ENCODE measurements at places on chromosomes 3 and 15.

GRCh38 chr3:33751336-33751735, 33.3 kb upstream of the CLASP2 start:
- no peak for DNase-seq

GRCh38 chr15:25439369-25439836, 579 bp upstream of the UBE3A start:
- no peak for DNase-seq

- DNase-seq = no peak
These were observed 970.8 kb downstream of the PLOD2 start for GRCh38 chr3:145190138-145190537.

GRCh38 chr3:143590660-143591059, 257.6 kb downstream of the SLC9A9 start:
- no peak for DNase-seq

DNA sequence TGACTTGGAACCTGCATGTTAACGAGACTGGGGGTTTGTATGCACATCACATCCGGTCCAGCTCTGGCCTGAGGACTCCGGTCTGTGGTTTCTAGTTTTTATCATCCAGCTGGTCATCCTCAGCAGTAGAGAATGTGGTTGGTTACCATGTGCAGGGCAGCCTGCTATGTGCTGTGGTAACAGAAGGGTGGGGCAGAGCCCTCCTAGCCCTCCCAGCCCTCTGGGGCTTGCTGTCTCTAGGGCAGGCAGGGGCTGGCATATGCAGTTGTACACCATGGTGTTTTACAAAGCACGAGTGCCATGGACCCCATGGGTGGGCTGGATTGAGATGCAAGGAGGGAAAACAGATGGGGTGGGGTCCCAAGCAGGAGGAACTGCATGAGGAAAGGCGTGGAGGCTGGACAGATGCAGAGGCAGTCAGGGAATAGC, 70.2 kb downstream of the APBA2 start:
- no peak for DNase-seq

- DNase-seq = no peak
These were observed 362.3 kb downstream of the NR2F2 start for GRCh38 chr15:96692826-96693225.

DNA sequence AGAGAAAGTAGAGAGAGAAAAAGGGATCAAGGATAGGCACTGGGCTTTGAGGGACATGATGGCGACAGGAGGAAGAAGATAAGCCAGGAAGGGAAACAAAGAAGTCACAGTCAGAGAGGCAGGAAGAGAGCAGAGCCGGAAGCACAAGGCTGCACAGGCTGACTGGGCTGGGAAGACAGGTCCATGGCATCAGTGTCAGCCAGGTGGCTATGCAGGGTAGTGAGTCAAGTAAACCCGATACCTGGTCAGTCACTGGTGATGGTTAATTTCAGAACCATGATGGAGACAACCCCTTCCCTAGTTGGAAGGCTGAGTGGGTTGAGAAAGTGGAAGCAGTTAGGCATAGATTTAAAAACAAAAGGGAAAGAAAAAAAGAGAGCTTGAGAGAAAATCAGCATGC, 203.8 kb downstream of the EPHB1 start:
- no peak for DNase-seq

GRCh38 chr3:21942328-21942727, 191.3 kb upstream of the ZNF385D start:
- DNase-seq = no peak

GRCh38 chr15:78012643-78013077, 64.9 kb downstream of the TBC1D2B start:
- no peak for DNase-seq

Data from stimulated activated CD8-positive, alpha-beta memory T cell treated with anti-CD3 and anti-CD28 coated beads, Interleukin-4, amount 100 ng/mL, for 4 hours (primary cell).